Spinal cord (tissue), 10 donors: ENCODE measurements at places on chromosomes 3 and 15.

GRCh38 chr3:33063651-33064051 lies 33.3 kb downstream of the GLB1 start:
- DNase-seq = no peak

DNA sequence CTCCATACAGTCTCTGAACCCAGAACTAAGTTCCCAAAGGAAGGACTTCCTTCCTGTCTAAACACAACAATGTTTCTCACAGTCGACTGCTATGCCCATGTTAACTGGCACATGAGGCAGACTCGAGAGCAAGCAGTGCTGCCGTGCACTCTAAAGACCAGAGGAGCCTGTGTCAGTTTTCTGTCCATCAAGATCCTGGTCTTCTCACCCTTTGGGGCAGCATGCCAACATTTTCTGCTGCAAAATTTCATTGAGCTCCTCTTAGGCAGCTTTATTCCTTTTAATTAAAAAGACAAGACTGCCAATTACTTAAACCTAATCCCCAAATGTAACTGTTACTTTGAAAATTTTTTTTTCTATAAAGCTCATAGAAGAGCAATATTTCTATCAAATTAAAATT lies 205.1 kb downstream of the GAP43 start:
- peak; percentile 36 for DNase-seq

- peak; percentile 73 for DNase-seq
These were observed 157.2 kb downstream of the LRRC28 start for GRCh38 chr15:99408236-99409096.

DNA sequence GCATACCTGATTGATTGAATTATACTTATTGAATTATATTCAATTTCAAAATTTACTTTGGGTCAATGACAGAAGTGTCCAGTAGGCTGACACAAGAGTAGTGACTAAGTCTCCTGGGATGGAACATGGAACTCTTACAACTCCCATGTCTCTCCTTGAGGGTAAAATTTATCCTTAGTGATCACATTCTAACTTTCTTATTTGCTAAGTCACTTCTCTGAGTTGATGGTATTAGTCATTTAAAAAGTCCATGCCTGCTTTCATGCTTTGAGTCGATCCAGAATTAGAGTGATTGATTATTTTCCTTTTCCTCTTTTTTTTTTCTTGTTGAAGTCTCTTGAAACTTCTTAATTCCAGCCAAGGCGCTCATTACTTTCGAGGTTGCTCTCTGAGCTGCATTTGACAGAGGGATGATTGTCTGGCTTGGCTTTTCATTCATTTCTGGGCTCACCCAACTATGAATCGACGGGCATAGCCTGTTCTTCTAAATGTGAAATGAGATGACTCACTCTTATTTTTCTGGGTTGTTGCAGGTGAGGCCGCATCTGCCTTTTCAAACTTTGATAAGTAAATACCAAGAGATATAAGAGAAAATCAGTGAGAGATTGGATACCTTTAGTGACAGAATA lies 34.9 kb downstream of the LRRC3B start:
- DNase-seq = no peak

GRCh38 chr3:15403495-15403894 lies 23.8 kb downstream of the METTL6 start:
- no peak for DNase-seq

GRCh38 chr3:158709666-158710083 lies 22.6 kb downstream of the RARRES1 start:
- no peak for DNase-seq

DNA sequence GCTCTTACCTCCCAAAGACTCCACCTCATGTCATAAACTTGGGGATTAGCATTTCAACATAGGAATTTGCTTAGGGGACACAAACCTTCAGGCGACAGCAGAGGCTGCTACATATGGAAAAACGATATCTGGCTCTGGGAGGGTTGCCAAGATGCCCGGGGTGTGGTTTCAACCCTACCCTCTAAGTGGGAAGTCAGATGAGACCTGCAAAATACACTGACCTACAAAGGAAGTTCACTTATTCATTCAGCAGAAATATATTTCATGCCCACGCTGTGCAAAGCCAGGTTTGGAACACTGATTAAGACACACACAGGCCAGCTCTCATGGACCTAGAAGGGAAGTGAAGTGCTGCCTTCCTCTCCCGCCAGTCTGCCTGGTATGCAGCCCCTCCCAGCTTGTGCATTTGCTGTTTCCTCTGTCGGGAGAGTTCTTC lies 239.3 kb downstream of the FEZF2 start:
- DNase-seq = no peak

DNA sequence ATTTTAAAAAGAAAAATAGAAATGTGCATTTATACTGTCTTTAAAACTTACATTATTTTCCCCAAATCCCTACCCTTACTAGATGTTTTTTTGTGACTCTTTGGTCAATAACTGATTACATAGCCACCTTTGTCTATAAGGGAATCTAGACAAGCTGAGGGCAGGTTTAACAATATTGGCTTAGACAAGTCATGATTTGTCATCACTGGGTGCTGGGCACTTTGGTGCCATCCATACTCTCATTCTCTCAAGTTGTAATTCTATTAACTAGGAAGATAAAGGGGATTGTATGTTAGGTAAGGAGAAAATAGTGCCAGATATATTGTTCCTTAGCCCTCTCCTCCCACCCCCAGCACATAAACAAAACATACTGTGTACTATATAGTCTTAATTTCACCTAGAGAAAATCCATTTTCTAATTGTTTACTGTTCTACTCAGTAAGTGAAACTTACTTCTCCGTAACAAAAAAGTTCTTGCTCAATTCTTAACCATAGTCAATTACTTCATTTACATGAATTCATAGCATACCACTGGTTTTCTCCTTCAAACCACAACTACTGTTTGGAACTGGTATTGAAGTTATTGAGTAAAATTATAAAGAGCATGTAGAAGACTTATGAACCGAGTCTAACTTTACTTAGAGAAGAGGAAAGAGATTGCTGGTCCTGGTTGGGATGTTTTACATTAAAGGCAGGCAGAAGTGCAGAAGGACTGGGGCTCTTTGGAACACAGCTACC lies 877.1 kb downstream of the PDCD6IP start:
- no peak for DNase-seq

DNA sequence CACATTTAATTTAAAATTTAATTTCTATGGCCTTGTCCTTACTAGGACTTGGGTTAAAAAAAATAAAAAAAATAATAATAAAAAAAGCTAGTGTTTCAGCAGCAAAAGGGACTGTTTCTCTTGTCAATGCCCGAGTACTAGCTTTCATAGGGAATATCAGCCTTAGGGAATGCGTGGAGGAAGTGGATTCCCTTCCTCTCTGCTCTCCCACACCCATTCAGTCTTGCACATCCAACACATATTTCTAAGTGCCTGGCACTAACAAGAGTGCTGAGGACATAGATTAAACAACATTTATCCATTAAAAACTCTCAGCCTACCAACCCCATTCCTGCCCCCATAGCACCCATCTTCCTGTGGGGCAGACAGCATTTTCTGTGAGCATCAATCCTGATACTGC lies 6.2 kb downstream of the ZNF385D start:
- DNase-seq = no peak

DNA sequence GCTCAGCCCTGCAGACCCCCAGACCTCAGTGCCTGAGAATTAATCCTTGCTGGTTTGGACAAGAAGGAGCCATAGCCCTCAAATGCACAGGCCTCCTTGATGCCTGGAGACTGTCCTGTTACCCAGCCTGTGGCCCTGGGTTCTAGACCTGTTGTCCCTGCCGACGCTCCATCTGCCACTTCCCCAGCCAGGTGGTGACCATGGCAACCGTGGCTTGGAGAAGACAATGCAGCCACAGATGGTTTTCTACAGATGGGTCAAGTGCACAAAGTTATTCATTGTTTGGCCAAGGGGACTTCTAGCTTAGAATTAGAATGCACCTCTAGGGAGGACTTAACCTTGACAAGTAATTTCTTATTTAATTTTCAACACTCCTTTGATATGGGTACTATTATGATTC lies 297.1 kb downstream of the UACA start:
- DNase-seq = no peak

DNA sequence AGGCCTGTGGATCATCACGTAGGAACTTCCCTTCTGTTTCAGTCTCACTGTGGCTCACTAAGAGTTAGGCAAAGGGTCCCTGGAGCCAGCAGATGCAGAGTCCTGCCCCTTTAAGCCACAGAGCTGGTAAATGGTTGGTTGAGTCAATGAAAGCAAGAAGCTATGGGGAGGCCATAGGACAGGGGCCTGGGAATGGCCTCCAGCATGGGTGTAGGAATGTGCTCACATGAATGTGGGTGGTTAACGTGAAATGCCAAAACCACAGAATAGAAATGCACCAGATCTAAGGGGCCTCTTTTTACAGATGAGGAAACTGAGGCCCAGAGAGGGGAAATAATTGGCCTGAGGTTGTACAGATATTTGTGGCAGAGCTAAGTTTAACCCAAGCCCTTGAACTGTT lies 150.3 kb downstream of the TLE3 start:
- DNase-seq = no peak

DNA sequence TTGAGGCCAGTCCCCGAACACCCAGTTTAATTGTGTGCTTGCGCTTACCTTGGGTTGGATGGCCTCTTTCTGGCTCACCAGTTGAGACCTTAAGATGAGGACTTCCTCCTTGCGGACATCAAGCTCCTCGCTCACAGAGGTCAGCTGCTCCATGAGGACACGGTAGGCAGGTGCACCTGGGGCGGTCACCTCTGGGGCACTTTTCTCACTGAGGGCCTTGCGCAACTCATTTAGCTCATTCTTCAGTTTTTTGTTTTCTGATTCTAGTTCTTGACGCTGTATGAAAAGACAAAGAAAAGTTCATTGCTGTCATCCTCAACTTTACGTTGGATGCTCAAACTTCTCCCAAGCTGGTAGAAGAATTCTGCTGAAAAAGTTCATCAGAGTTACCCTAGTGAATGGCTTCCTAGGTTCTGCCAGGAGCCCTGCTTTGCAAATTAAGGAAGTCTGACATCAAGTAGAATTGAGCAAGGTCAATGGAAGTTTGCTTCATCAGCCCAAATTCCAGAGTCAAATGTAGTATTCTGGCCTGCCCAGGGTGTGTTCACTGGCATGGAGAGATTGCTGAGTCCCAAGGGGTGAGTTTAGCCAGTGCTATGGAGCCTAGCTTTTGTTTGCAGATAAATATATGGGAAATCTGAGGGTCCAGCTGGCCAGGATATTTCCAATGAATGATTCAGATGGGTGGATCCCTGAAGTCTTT lies 55.8 kb upstream of the MYO5C start:
- DNase-seq = no peak

DNA sequence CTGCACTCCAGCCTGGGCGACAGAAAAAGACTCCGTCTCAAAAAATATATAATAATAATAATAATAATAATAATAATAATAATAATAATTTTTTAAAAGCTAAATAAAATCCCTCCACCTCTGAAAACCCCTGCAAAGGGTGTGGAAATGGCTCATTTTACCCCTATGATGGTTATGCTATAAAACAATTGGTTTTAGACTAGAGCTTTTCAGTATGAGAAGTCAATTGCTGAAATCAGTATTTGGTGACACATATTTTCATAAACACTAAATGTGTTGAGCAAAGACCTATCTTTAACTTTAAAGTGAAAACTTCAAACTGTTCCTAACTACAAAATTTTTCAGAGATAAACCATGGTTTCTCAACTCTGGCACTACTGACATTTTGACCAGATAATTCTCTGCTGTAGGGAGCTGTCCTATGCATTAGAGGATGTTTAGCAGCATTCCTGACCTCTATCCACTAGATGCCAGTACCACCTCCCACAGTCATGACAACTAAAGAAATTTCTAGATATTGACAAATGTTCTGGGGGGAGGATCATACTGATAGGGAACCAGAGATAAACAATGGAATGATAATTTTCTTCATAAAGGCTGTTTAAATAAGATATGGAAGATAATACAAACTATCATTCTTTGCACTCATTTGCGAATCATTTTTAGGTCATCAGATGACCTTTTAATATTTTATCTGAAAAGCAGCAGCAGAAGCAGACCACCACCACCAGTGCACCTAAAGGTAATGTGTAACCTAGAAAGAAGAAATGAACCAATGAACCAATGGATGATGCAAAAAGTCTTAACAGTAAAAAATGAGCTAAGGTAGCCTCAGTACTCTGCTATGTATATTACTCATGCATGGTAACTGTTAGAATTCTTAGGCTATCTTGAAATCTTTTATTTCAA lies 13.8 kb downstream of the PTPN9 start:
- no peak for DNase-seq

- DNase-seq = no peak
These were observed 18.5 kb upstream of the PDHB start for GRCh38 chr3:58452176-58452575.

- no peak for DNase-seq
These were observed 51.0 kb upstream of the UTS2B start for GRCh38 chr3:191381303-191381702.

DNA sequence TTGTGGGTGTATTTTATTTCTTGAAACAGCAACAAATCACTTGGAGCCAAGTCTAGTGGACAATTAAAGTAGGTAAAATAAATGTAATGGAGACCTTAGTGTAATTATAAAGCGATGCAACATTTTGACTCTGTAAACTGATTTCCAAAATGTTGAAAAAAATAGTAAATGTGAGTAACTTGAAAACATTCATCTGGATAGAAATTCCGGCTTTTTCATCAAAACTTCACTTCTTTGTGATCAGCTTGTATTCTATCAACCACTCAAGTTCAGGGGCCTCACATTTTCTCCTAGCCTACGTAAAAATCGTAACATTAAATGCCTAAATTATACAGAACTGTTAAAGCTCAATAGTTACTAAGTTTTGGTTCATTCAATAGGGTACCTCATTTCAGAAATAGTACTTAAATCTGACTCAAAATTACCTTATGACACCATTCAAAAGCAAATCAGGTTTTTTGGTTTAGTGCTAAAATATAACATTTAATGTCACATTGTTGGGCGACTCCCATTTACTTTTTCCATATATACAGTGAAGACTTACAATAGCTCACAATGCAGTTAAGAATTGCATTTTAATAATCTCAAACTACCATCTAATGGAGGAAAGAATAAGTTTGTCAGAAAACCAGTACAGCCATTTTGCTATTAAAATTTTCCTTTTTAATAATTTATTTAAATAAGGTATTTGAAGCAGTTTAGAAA lies 12.7 kb downstream of the CCNL1 start:
- DNase-seq = no peak

DNA sequence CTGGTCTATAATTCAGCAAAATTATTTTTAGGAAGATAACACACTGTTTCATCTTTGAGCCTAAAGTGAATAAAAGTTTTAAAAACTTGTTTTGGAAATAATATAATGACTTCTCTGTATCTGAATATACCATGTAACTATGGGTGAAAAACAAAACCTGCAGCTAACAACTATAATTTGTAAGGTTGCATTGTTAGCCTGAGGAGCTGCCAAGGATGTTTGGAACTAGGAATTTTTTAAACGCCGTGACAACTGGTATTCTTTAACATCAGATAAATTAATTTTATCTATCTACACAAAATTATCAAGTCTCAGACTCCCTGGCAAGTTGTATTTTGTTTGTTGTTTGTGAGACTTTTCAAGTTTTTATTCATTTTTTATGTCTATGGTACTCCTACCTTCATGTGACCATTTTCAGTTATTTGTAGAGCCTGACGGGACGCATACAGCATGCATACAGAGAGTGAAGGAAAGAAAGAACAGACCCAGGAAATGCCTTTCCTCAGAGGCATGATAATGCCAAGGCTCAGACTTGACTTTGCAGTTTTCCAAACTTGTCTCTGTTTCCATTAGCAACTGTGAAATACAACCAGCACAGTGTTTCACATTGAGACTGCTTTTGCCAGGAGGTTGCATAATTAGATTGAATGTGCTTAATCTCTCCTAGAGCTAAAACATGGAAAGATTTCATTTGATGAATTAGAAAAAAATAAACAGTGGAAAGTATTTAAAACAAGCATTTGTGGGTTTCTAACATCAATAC lies 60.8 kb upstream of the ARHGEF26 start:
- peak; percentile 49 for DNase-seq
